H1 (cell line): ENCODE measurements at places on chromosomes 4 and X. TPM values are rescaled to one million over a fixed set of nuclear protein-coding genes. Genes with fewer than 3 reads are reported as not detected.

The MEPE gene
- not detected in 2 replicates for total RNA-seq

The CA5B gene
- total RNA-seq = 5.8 and 8.6 TPM in 2 replicates

The GPR34 gene
- total RNA-seq = not detected in 2 replicates

The PNCK gene
- total RNA-seq = 4.3 and 6.2 TPM in 2 replicates

The NUP62CL gene
- 2.6 and 3.3 TPM in 2 replicates for total RNA-seq

The SORCS2 gene
- 0.75 and 1.8 TPM in 2 replicates for total RNA-seq

The RTL9 gene
- total RNA-seq = 0.11 and 0.20 TPM in 2 replicates

The ASIC5 gene
- not detected in 2 replicates for total RNA-seq

The NHSL2 gene
- total RNA-seq = 6.8 and 7.2 TPM in 2 replicates

The SLITRK4 gene
- total RNA-seq = 8.1 and 8.2 TPM in 2 replicates

The FBXO8 gene
- 7.4 and 7.5 TPM in 2 replicates for total RNA-seq

The HTN1 gene
- not detected in 2 replicates for total RNA-seq

The AFM gene
- not detected in 2 replicates for total RNA-seq

The GLRA2 gene
- not detected in 2 replicates for total RNA-seq

The IL21 gene
- total RNA-seq = not detected in 2 replicates

The UGT2B10 gene
- not detected in 2 replicates for total RNA-seq

The PROM1 gene
- total RNA-seq = 59.7 and 65.4 TPM in 2 replicates

The TMEM271 gene
- total RNA-seq = 0.35 TPM in 1 of 2 replicates, not detected in the other

The IGFBP7 gene
- total RNA-seq = 0.48 and 0.55 TPM in 2 replicates

The ZNF732 gene
- total RNA-seq = 33.3 and 35.7 TPM in 2 replicates

The TLR10 gene
- total RNA-seq = not detected in 2 replicates

The GC gene
- 0.34 TPM in 1 of 2 replicates, not detected in the other for total RNA-seq
